Stimulated activated CD4-positive, alpha-beta T cell treated with anti-CD3 and anti-CD28 coated beads, Interleukin-1b, Interleukin-23, amount 100 ng/mL, for 48 hours (primary cell): ENCODE measurements at places on chromosomes 1 and 21.

GRCh38 chr1:212566522-212567479 lies 41.8 kb upstream of the ATF3 start:
- DNase-seq, result peak; percentile 76

GRCh38 chr1:1875932-1876331 lies 15.0 kb downstream of the GNB1 start:
- peak; percentile 59 for DNase-seq

DNA sequence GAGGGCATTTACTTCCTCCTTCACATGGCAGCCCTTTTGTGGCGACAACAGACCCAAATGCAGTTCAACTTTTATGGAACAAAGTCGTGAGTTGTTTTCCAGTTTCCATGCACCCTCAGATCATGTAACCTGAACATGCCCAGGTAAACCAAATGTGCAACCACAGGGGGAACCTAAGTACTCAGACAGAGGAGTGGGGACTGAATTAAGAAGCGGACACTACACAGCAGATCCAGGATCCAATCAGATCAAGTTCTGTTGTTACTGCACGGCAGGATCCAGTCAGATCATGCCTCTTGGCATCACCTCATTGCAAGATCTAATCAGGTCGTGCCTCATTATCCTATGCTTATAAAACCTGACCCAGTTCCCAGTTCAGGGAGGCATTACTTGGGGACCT lies 115.7 kb downstream of the MATN1 start:
- no peak for DNase-seq

DNA sequence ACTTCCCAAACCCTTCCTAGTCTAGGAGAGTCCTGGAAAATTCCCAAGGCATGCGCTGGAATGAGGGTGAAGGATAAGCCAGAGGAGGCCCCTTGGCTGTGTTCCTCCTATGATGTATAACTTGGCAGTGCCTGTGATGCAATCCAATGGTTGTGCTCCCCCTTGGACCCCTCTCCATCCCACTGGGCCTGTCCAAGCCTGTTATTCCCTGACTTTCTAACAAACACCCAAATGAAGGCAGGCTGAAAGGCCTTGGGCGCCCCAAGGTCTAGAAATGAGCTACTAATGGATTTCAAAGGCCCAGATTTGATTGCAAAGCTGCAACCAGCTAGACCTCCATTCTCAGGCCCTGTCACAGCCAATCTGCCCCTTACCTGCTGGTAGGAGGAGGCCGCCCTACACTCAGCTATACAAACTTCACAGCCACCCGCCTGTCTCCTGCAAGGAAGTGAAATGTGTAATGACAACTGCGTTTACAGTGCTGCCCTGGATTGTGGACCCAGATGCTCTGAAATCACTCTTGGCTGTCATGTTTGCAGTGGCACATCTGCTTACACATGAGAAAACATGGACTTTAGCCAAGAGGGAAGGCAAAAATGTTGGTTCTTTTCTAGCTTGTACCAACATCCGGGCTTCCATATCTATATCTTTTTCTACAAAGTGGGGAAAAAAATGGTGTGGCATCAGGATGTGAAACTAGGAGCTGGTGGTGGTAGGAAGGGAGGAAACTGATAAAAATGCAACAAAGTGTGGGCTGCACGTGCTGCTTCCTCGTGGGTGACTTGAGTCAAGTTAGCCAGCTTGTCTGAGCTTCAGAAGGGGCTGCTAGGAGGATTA lies 130.4 kb downstream of the TRABD2B start:
- no peak for DNase-seq

DNA sequence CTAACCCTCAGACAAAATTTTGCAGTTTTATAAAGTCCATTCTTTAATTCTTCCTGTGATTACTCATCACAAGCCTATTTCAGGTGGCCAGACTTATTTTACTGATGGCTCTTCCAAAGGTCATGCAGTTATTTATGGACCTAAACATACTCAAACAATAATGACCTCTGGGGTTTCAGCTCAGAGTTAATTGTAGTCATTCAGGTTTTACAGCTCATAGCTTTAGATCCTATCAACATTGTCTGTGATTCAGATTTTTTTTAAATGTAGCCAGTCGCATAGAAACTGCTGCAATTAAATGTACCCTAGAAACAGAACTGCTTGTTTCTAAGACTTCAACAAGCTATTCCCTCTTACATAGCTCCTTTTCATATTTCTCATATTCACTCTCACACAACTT lies 270.8 kb downstream of the COL11A1 start:
- DNase-seq, result no peak

DNA sequence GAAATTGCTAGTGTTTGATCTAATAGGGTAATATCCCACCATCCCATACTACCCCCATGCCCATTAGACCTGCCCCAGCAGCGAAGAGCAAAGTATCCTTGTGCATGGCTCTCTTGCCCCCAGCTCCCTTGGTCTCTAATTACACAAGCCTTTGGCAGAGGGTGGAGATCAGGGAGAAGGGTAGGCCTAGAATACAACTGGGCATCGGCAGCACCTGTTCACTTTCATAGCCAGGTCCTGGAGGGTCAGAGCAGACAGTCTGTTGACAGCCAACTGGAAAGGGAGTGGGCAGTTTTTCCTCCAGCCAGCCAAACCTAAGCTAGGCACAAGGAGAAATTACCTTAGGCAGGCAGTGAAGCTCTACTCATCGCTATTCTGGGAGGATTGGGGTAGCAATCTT lies 2.7 kb upstream of the PIGC start:
- DNase-seq, result no peak

GRCh38 chr1:9822897-9823692 lies 670 bp downstream of the CLSTN1 start:
- no peak for DNase-seq

- DNase-seq, result no peak
Observed at GRCh38 chr1:243249214-243249613, 5.9 kb downstream of the CEP170 start.

DNA sequence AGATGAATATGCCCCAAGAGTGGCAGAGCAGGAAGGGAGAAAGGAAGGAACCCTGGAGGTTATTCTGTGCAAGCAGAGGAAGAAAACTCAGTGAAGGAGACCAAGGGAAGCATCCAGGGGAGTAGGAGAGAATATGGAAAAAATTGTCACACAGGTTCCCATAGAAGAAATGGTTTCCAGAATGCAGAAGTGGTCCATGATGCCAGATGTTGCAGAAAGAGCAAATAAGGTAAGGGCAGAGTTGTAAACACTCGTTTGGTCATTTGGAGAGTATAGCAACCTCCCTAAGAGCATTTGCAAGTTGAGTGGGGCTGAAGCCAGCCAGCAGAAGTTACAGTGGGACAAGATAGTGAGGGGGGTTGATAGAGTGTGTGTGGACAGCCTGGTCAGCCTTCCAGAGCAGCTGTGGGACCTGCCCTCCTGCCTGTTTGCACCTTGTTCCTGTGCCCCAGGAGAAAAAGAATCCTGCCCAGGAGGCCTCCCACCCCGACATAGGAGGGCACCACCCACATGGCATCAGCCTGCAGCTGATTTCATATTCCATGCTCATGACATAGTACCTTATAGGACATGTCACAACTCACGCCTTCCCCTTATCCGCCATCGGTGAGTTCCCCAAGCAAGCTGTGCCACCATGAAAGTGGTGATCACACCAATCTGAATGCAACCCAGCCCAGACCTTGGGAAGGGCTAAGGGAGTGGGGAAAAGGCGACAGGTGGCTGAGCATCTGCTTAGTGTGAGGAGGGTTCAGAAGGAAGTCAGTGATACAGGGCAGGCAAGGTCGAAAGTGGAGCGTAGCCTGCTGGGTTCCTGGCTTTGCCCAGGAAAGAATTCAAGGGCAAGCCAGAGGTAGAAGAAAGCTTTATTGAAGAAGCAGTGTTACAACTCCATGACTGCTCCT lies 8.2 kb upstream of the NEK2 start:
- no peak for DNase-seq

DNA sequence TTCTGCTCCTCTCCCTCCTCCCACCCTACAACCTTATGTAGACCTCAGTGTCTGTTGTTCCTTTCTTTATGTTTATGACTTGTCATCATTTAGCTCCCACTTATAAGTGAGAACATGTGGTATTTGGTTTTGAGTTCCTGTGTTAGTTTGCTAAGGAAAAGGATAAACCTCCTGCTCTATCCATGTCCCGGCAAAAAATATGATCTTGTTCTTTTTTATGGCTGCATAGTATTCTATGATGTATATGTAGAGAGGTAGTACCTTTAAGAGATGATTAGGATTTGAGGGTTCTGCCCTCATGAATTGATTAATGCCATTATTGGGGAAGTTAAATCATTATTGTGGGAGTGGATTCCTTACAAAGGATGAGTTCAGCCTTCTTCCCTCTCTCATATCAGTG lies 41.8 kb downstream of the LRIF1 start:
- no peak for DNase-seq

DNA sequence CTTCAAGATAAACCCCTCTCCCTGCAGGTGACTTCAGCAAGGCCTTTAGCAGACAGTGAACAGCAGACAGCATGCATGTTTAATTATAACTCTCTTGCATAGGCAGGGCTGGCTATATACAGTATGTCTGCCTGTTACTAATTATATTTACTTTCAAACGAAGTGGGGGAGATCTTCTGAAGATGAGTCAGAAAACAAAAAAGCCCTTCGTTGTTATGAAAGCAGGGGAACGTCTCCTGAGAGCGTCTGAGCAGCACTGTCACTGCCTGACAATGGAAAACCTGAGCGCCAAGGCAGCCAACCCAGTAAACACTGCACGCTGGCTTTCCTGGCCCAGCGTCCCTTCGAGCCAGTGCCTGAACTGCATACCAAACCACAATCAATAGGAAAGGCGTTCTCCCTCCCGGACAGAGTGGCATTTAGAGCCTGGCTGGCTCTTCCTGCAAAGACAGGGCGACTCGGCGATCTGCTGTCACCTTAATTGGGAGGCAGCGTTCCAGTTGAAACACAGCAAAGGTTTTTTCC lies 54.1 kb downstream of the TOMM20 start:
- peak; percentile 76 for DNase-seq

GRCh38 chr1:39733161-39733560 lies 5.5 kb upstream of the PPIE start:
- no peak for DNase-seq

- DNase-seq, result no peak
Observed at GRCh38 chr1:42033629-42034028, 114.9 kb upstream of the HIVEP3 start.

GRCh38 chr1:7539769-7540175 lies 231.3 kb upstream of the VAMP3 start:
- DNase-seq, result peak; percentile 50

DNA sequence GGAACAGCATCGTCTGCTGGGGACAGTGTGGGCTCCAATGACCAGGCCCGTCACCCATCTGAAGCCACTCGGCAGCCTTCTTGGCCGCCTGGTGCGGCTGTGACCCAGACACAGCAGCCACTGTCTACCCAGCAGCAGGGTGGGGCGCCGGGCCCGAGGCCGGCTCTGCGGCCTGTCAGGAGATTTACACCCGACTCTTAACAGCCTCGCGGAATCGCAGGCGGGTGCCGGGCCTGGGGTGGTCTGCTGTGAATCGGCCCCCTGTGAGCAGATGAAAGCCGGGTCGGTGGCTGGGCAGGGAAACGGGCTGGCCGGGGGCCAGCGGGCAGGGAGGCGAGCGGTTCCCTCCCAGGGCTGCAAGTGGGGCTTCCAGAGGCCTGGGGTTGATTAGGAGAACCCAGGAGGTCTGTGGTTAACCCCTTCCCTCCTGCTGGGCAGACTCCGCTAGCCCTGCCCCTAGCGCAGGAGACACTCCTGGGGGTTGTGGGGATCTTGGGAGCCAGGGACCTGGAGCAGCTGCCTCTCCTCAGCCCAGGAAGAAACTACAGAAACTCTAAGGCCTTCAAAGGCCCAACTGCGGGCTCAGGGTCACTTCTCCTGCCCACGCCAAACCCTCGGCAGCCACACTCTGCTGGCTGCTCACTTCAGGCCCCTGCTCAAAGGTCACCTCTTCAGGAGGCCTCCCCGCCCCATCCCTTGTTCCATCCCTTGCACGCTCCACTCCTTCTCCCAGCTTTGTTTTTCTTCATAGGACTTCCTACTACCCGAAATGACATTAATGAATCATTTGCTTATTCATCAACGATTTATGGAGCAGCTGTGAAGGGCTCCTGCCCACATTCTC lies 15.6 kb downstream of the RUNX3 start:
- no peak for DNase-seq

DNA sequence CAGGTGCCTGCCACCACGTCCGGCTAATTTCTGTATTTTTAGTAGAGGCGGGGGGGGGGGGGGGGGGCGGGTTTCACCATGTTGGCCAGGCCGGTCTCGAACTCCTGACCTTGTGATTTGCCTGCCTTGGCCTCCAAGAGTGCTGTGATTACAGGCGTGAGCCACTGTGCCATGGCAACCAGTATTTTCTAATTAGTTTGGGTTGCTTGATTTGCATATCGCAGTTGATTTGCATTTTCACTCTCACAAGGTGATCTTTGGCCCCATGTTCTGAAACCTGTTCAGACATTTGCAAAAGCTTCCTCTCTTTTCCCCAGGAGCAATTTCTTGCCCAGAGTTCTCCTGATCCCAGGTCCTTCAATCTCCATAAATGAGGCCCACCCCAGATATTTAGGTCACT lies 1.7 kb downstream of the TOR3A start:
- no peak for DNase-seq

DNA sequence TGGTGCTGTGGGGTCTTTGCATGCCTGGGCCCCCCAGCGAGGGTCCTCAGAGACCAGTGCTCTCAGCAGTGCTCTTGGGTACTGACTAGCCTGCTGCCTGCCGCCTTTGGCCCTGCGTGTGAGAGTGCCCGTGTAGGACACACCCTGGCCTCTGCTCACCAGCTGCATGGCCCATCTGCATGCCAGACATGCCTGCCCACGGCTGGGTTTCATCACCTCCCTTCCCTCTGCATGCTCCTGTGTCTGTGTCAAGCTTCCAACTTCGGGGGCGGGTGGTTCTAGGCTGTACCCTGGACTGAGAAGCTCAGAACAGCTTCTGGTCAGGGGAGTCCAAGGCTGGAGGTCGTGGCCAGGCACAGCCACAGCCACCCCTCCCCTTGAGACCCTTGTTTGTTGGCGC lies 56.9 kb downstream of the PTPRF start:
- DNase-seq, result no peak

DNA sequence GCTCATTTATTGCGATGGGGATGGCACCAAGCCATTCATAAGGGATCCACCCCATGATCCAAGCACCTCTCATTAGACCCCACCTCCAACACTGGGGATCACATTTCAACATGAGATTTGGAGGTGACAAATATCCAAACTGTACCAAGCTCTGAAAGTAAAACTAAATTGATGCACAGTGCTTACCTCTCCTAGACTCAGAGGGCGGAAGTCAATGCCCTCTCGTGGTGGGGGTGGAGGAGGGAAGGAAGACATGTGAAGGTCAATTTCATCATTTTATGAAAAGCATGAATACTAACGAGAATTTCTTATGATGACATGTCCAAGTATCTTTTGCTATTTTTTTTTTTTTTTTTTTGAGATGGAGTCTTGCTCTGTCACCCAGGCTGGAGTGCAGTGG lies 120.0 kb downstream of the PGBD5 start:
- DNase-seq, result peak; percentile 58

DNA sequence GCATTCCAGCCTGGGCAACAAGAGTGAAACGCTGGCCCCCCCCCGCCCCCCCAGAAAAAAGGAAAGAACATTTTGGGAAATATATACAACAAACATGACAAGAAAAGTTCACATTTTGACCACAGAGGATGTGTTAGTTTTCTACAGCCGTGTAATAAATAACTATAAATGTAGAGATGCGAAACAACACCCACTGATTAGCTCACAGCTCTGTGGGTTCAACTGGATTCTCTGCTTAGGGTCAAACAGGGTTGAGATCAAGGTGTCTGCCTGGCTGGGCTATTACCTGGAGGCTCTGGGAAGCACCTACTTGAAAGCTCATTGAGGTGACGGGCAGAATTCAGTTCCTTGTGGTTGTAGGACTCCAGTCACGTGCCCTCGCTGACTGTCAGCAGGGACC lies 11.1 kb upstream of the VPS26C start:
- no peak for DNase-seq
